ENCODE measurements at places on chromosomes 3 and 15. TPM values are rescaled to one million over a fixed set of nuclear protein-coding genes. Genes with fewer than 3 reads are reported as not detected.

ZNF385D gene
- not detected for total RNA-seq

TRIM71 gene
- 68.4 TPM for total RNA-seq

HIGD2B gene
- total RNA-seq = not detected

COX17 gene
- total RNA-seq = 43.6 TPM

SLC22A13 gene
- 0.63 TPM for total RNA-seq

EPHB1 gene
- 4.6 TPM for total RNA-seq

DOCK3 gene
- 0.09 TPM for total RNA-seq

FGF12 gene
- 0.41 TPM for total RNA-seq

COL8A1 gene
- total RNA-seq = not detected

OR5K2 gene
- total RNA-seq = not detected

DCLK3 gene
- not detected for total RNA-seq

VGLL3 gene
- total RNA-seq = 8.2 TPM

TTBK2 gene
- total RNA-seq = 10.1 TPM

IQSEC1 gene
- total RNA-seq = 40.0 TPM

- H3K36me3 ChIP-seq = no peaks in the 10 kb centered on the region
- DNase-seq = no peak
- H3K4me1 ChIP-seq = no peaks in the 10 kb centered on the region
Observed at GRCh38 chr15:55546718-55547117, 38.7 kb upstream of the DNAAF4 start.

DNA sequence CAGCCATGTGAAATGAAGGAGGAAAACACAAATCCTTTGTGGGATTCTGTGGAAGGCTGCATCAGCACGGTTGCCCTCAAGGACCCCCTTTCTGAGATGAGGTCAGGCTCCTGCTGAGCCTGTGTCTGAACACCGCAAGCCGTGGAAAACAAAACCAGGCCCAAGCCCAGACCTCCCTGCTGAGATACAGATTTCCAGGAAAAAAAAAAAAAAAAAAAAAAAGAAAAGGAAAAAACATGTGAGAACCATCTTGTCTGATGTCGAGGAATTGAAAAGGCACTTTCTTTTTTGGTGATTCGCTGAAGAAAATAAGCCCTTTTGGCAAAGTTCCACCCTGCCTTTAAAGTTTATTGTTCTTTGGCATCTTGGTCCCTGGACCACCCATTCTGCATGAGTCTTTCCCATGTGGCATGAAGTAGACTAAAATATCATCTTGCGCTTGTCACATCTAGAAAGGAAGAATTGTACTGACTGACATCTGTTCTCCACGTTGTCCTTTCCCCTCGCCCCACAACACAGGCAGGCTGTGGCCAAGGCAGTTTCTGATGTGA, 117.6 kb downstream of the CHST2 start:
- DNase-seq = no peak
- no peaks in the 10 kb centered on the region for H3K36me3 ChIP-seq
- H3K4me3 ChIP-seq = no peak overlapping the region
- no peak overlapping the region for H3K27ac ChIP-seq
- H3K4me1 ChIP-seq = no peaks in the 10 kb centered on the region

- H3K36me3 ChIP-seq = no peaks in the 10 kb centered on the region
- DNase-seq = no peak
- H3K27me3 ChIP-seq = no peaks in the 10 kb centered on the region
- H3K4me1 ChIP-seq = peaks cover 5% of the 10 kb centered on the region
- no peak overlapping the region for H3K27ac ChIP-seq
Observed at GRCh38 chr3:138942271-138942670, 4.7 kb downstream of the FOXL2 start.

GRCh38 chr3:171959532-171960089, 79.8 kb upstream of the FNDC3B start:
- 0 out of 2 replicates have a peak, but pooled peaks cover 4% of the 10 kb centered on the region for H3K4me1 ChIP-seq
- no peak for DNase-seq
- no peak overlapping the region for H3K4me3 ChIP-seq
- no peaks in the 10 kb centered on the region for H3K27me3 ChIP-seq

DNA sequence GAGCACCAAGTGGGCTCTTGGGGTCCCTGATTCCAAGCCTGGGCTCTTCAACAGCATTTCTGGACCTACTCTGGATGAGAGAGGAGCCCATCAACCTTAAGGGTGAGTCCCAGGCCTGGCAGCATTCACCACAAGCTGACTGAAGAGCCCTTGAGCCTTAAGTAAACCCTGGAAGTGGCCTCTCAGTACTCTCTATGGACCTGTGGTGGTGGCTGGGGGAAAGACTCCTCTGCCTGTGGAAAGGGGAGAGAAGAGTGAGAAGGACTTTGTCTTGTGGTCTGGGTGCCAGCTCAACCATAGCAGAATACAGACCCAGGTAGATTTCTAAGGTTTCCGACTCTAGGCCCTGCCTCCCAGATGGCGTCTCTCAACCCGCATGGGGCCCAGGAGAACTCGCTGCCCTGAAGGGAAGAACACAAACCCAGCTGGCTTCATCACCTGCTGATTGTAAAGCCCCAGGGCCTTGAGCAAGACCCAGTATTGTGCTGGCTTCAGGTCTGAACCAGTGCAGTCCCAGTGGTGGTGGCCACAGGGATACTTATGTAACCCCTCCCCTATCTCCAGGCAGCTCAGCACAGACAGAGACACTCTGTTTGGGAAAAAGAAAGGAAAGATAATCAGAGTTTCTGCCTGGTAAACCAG, 71.4 kb downstream of the TFDP2 start:
- no peaks in the 10 kb centered on the region for H3K4me1 ChIP-seq
- no peaks in the 10 kb centered on the region for H3K27me3 ChIP-seq
- DNase-seq = no peak
- no peak overlapping the region for H3K4me3 ChIP-seq

GRCh38 chr15:96542130-96542770, 211.8 kb downstream of the NR2F2 start:
- no peak overlapping the region for H3K27ac ChIP-seq
- no peak for DNase-seq
- no peaks in the 10 kb centered on the region for H3K36me3 ChIP-seq
- H3K4me3 ChIP-seq = no peak overlapping the region
- H3K4me1 ChIP-seq = no peaks in the 10 kb centered on the region
- H3K27me3 ChIP-seq = no peaks in the 10 kb centered on the region

GRCh38 chr3:133763797-133764683, 17.8 kb downstream of the TF start:
- no peak overlapping the region for H3K4me3 ChIP-seq
- DNase-seq = no peak
- no peaks in the 10 kb centered on the region for H3K27me3 ChIP-seq
- H3K36me3 ChIP-seq = no peaks in the 10 kb centered on the region

- H3K4me1 ChIP-seq = no peaks in the 10 kb centered on the region
- no peaks in the 10 kb centered on the region for H3K27me3 ChIP-seq
- no peak overlapping the region for H3K27ac ChIP-seq
Observed at GRCh38 chr15:64961013-64961412, 28.7 kb downstream of the SPG21 start.

DNA sequence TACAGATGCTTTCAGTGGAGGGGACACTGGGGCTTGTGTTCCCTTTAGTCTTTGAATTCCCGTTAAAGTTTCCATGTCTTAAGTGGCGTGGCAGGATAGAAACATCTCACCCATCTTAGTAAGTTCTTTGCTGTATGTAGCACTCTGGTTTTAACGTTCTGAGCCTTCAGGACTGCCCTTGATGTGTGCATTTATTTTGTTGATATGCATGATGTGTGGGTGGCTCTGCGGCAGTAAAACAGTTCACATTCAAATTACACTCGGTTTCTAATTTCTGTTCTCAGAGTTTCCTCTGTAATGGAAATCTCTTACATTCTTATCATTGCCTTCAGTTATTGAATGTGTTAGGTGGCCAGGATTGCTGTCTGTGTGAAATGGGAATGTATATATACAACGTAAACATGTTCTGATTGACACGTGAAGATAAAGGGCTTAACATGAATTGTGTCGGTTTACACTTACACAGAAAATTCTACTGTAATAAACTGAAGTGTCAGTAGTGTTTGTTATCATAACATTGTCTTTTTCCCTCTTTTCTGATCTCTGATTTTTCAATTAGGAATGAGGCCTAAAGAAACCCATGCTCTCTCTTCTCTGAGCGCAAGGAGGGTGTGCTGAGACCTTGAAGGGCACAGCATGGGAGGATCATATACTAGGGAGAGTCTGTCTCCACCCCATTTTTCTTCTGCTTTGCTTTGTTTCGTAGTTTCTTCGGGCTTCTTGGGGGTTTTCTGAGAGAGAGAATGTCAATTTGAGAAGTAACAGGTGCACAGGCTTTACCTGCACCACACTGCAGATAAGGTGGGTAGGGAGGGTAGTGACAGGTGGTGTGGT, 51.5 kb downstream of the IGF1R start:
- no peak overlapping the region for H3K4me3 ChIP-seq
- H3K27ac ChIP-seq = no peak overlapping the region
- H3K27me3 ChIP-seq = no peaks in the 10 kb centered on the region
- no peaks in the 10 kb centered on the region for H3K36me3 ChIP-seq
- no peak for DNase-seq

DNA sequence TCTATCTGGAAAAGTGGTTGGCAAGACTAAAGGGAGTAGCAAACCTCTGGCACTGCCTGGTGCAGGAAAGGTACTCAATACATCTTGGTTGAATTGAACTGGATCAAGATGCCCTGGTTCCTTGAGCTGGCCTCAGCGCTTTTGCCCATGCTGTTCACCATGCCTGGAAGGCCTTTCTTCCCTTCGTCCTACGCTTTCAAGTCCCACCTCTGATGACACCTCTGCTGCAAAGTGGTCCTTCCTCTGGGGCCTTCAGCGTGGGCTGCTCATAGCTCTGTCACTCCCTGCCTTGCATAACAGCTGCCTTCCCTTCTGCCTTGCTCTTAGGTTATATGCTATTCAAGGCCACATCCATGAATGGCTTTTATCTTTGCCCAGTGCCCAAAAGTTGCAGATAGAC, 23.0 kb downstream of the ITGA11 start:
- no peak for DNase-seq
- H3K4me1 ChIP-seq = no peaks in the 10 kb centered on the region
- H3K4me3 ChIP-seq = no peak overlapping the region
- H3K36me3 ChIP-seq = no peaks in the 10 kb centered on the region
- no peaks in the 10 kb centered on the region for H3K27me3 ChIP-seq

- H3K27me3 ChIP-seq = no peaks in the 10 kb centered on the region
- no peak for DNase-seq
- no peaks in the 10 kb centered on the region for H3K36me3 ChIP-seq
- H3K27ac ChIP-seq = no peak overlapping the region
Observed at GRCh38 chr3:21159543-21159906, 591.5 kb downstream of the ZNF385D start.

GRCh38 chr3:27024493-27024892, 344.7 kb downstream of the NEK10 start:
- no peak overlapping the region for H3K4me3 ChIP-seq
- H3K4me1 ChIP-seq = no peaks in the 10 kb centered on the region
- no peaks in the 10 kb centered on the region for H3K27me3 ChIP-seq
- no peaks in the 10 kb centered on the region for H3K36me3 ChIP-seq
- H3K27ac ChIP-seq = no peak overlapping the region

DNA sequence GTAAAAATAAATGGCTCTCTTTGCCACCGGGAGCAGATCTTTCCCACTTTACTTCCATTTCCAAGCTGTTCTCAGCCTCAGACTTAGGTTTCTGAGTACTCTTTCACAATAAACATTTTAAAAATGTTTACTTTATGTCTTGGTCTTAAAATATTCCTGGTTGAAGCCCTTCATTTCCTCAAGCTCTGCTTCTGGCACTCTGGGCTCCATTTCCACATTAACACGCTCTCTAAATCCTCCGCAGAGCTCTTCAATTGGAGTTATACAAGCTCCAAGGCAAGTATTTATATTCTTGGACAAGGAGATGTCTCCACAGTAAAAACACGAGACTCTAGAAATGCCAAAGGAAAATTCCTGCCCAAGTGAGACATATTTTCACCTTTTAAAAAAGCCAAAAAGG, 169.3 kb downstream of the GREM1 start:
- no peaks in the 10 kb centered on the region for H3K27me3 ChIP-seq
- H3K4me1 ChIP-seq = no peaks in the 10 kb centered on the region
- no peaks in the 10 kb centered on the region for H3K36me3 ChIP-seq
- H3K4me3 ChIP-seq = no peak overlapping the region

DNA sequence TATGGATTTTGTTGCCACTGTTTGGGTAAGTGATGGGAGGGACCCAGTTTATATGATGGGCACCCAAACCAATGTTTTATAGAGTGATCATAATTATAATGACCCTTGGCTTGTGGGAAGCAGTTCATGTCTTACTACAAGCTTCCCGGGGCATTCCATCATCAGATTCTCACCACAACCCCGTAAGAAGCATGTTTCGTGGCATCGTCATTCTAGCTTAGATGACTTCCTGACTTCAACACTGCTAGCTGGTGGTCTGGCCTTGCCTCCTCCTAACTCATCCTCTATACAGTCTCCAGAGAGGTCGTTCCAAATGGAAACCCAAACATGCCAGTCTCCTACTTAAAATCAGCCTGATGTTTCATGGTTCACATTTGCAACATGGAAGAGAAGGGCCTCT, 226.9 kb downstream of the ADAMTS9 start:
- no peaks in the 10 kb centered on the region for H3K4me1 ChIP-seq
- DNase-seq = no peak
- no peak overlapping the region for H3K27ac ChIP-seq
- no peaks in the 10 kb centered on the region for H3K27me3 ChIP-seq

DNA sequence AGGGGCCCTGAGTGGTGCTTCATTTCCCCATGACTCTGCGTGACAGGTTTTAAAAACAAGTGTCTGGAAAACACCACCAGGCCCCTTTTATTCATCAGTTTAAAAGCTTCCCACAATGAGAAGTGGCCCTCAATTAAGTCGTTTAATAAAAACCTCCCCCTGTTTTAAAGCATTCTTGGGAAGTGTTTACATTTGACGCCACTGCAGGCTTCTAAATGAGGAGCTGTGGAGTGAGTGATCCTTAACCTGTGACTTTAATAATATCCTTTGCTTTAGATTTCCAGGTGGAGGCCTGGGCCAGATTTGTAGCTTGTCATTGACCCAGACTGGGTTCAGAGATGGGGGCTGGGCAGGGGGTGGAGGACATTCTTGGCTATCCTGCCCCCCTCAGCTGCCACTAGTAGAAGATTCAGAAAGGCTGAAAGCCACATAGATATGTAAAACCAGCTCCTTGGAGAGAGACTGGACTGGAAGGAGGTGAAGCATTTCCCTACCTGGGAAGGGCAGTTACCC, 11.3 kb downstream of the CGNL1 start:
- H3K4me3 ChIP-seq = no peak overlapping the region
- H3K36me3 ChIP-seq = no peaks in the 10 kb centered on the region
- DNase-seq = no peak
- H3K27ac ChIP-seq = no peak overlapping the region
- no peaks in the 10 kb centered on the region for H3K27me3 ChIP-seq
- H3K4me1 ChIP-seq = peaks cover 28% of the 10 kb centered on the region

GRCh38 chr3:25090698-25091453, 337.2 kb upstream of the RARB start:
- H3K27me3 ChIP-seq = no peaks in the 10 kb centered on the region
- H3K4me1 ChIP-seq = no peaks in the 10 kb centered on the region
- H3K4me3 ChIP-seq = no peak overlapping the region
- DNase-seq = no peak

All from Caco-2 (cell line).